Muscle of back (tissue), 13 donors: ENCODE measurements at places on chromosomes 2 and 18. TPM values are rescaled to one million over a fixed set of nuclear protein-coding genes. Genes with fewer than 3 reads are reported as not detected.
A peak's percentile ranks its signal among the peaks of the same experiment; 100 is the strongest.

DNA sequence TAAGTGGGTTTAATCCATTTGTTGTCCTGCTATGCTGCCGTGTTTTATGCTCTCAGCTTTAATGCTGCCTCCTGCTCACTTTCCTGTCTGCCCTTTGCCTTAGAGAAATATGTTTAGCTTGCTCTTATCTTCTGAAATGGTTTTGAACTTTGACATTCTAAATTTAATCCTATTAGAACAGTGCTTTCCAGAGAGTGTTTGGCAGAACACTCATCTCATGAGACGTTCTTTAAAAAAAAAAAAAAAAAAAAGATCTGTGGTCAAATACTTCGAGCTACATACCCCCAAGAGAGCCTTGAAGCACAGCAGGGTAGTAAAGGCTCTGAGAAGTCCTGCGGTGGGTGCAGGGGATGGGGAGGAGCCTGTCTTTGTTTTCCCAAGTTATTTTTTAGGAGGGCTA lies 161.3 kb downstream of the SPP2 start:
- DNase-seq, result no peak

GRCh38 chr18:63440219-63440618 lies 17.9 kb upstream of the VPS4B start:
- no peak for DNase-seq

DNA sequence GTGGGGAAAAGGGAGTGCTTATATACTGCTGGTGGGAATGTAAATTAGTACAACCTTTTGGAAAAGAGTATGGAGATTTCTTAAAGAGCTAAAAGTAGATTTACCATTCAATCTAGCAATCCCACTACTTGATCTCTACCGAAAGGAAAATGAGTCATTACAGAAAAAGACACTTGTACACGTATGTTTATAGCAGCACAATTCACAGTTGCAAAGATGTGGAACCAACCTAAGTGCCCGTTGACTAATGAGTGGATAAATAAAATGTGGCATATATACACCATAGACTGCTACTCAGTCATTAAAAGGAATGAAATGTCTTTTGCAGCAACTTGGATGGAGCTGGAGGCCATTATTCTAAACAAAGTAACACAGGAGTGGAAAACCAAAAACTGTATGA lies 29.5 kb downstream of the FLACC1 start:
- DNase-seq, result no peak

- no peak for DNase-seq
Measured at GRCh38 chr2:112005406-112006075, 49.5 kb upstream of the TMEM87B start.

GRCh38 chr2:211879323-211879722 lies 659.3 kb downstream of the ERBB4 start:
- no peak for DNase-seq

DNA sequence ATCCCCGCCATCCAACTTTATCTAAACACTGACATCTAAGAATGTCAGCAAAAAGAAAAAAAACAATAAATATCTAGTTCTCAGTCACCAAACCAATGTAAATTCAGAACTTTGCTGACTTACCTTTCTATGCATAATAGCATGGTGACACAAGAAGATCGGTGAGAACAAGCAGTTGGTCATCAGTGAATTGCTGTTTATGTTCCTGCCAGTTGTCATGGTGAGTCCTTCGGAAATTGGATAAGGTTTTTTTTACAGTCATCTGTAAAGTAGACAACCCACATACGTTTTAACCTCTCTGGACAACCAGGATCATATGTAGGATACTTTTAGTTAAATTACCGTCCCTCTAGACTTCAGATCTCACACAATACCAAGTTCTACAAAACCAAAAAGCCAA lies 6.2 kb upstream of the GPR75 start:
- no peak for DNase-seq

GRCh38 chr18:46481048-46481846 lies 175.8 kb downstream of the LOXHD1 start:
- DNase-seq, result peak; percentile 81

DNA sequence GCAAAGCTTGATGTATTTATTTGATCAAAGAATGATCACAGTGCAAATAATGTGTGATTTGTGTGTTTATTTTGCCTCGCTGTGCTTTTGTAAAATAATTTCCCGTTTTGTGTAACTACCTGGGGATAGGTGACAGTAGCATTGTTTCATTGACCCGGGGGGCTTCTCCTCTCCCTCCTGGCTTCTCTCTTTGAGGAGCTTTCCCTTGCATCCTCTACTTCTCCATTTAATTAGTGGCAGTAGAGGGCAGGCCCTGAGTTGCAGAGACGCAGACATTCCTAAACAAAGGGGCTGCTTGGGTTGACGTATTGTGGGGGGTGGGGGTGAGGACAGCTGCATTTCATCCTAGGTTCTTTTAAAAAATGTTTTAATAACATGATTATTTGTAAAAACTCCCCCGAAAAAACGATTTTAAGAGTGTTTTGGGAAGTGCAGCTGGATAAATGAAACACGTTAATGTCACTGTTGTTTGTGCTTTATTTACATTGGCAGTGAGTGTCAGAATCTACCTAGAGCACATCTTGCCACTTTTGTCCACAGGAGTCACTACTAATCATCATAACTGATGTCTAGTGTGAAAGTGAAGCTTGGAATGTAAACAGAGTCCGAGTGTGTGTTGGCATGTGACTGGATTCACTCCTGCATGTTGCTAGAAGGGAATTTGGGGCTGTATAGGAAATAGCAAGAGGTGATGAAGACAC lies 2.2 kb downstream of the NEDD4L start:
- DNase-seq, result no peak

GRCh38 chr2:111118481-111118980 lies 2.2 kb upstream of the BCL2L11 start:
- DNase-seq, result peak; percentile 27

GRCh38 chr18:9401176-9401575 lies 66.6 kb downstream of the TWSG1 start:
- DNase-seq, result no peak

DNA sequence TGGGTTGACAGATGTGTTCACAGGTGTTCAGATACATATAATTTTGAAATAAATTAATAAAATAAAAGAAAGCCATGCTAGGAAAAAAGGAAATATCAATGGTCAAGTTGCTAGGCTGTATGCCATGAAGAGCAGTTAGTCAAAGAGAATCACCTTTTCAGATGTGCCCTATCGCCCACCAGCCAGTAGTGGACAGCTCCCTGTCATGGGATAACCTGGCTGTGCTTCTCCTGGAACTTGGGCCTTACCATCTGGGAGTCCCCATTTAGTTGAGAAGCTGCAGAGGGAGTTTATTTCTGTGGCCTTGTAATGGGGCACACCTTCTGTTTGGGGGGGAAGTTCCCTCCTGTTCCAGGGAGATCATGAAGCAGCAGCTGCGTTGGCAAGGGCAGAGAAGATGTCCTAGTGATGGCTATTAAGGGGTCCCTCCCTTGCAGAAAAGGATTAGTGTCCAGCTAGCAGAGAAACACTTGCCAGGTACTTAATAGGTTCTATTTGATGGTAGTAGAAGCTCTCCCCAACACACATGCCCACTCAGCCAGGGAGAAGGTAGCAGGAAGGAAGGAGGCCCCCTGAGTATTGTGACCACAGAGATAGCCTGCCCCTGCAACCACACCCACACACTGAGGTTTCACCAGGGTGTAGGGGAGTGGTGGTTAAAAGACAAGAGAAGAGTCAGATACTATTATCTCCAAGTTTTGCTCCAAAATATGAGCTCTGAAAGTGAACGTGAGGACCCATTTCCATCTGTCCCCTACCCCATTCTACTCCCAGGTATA lies 117.7 kb downstream of the B3GNT2 start:
- no peak for DNase-seq

DNA sequence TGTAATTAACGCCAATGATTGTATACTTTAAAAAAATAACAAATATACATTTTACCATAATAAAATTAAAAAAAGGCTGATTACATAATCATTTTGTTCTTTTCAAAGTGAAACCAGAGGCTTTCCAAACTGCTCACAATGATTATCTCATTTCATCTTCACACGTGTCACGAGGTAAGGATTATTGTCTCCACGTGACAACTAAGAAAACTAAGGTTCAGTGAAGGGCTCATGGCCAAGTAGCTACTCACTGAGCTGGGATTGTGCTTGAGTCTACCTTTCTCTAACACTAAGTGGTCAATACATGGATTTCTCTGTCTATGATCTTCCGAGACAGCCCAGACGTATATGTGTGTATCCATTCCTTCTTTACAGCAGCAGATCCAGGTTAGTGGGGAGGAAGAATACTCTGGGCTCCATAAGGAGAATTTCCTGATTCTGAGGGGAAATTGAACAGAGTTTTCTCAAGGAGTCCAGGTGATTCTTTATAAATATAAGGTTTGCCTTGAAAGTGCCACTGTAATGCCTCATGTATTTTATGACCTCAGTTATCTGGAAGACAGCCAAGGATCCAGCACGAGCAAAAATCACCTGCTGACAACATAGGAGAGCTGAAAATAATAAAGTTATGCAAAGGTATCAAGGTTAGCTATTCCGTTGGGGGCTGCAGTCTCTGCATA lies 25.6 kb upstream of the ACSL3 start:
- DNase-seq, result no peak

DNA sequence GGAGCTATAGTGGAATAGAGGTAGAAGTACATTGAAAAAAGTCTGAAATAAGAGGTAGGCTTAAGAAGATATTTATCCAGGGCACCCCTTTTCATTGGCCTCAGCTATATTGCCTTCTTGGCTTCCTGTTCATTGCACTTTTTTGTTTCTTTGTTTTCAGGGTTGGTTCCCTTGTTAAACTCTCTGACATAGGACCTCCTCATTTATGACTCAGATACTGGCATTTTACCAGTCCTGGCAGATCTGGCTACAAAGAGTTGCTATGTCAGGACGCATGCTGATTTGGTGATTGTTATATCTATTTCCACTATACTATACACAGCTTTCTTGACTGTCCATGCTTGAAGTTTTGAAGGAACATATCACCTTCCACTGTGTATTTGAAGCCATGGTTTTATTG lies 60.0 kb downstream of the GCA start:
- no peak for DNase-seq

DNA sequence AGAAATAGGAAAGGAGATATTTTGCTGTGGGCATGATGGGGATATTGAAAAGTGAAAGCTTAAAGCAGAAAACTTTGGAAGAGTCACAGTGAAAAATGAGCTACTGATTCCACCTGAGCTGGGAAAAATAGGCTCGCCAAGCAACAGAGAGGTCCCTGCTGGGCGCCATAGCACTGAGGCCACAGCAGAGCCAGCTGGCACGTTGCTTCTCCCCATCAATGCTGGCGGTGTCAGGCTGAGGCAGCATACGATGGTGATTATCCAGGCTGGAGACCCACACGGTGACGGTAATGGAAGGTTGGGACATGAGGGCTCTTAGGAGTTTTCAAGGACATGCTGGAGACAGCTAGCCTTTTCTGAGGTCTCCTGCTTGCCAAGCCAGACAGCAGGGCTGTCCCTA lies 25.8 kb upstream of the DTNB start:
- DNase-seq, result no peak

- DNase-seq, result no peak
Measured at GRCh38 chr18:42001801-42002200, 46.8 kb downstream of the PIK3C3 start.

GRCh38 chr2:85712336-85712735 lies 18.2 kb downstream of the GNLY start:
- no peak for DNase-seq

GRCh38 chr2:182667315-182667695 lies 48.8 kb upstream of the DNAJC10 start:
- DNase-seq, result no peak

DNA sequence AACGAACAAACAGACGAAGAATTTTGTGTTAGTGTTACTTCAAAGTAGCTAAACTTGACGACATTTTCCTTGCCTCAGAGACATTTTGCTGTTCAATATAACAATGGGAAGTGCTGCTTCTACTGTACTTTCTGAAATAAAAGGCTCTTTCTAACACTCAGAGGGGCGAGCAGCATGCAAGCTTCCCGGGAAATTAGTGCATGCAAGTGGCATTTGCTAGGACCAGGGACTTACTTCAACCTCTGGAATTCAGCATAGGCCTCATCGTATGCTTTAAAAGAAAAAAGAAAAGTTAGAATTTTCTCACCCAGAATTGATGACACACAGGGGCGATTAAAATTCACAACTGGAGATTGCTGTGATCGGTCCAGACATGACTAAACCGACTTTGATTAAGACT lies 62.5 kb upstream of the LPIN2 start:
- DNase-seq, result no peak

GRCh38 chr18:66734451-66734850 lies 130.6 kb upstream of the CDH19 start:
- peak; percentile 10 for DNase-seq

DNA sequence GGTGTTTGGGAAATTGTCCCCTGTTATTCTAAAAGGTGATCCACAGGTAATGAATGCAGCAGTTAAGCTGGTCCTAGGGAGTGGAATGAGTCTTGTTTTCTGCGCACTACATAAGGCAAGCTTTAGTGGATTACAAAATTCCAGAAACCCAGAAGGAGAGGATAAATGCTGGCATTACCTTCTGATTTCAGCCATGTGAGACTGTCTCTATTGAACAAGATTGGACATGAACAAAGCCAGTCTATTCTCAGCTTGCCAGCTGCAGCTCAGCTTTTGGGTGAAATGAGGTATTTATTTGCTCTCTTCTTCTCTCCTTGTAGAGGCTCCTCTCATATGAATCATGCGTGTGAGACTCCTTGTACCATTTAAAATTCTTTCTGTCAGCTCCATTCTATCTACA lies 944.9 kb downstream of the CNTNAP5 start:
- no peak for DNase-seq

GRCh38 chr18:59360381-59360780 lies 1.3 kb upstream of the LMAN1 start:
- no peak for DNase-seq

DNA sequence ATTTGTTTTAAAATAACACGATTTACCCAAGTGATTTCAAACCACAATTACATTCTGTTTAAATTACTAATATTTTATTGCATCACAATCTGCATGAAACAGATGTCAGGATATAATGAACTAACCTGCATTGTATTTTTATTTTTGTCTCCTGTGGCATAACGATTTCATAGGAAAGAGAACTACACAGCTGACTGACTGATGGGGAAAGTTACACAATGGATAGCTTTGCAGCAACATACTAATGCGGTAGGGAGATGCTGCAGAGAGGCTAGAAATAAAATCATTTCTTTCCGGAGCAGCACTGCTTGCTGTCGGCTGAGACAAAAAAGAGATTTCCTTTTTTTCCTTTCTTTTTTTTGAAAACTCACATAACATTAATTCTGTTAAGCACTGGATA lies 36.9 kb downstream of the SCN1A start:
- DNase-seq, result no peak

ANKRD62 gene
- polyA plus RNA-seq, result not detected

GAREM1 gene
- polyA plus RNA-seq, result 10.6 TPM

ARPC2 gene
- polyA plus RNA-seq, result 252 TPM

ABCB11 gene
- polyA plus RNA-seq, result not detected

ARHGAP15 gene
- 11.2 TPM for polyA plus RNA-seq

CD8B2 gene
- polyA plus RNA-seq, result 0.09 TPM

MBP gene
- 13.2 TPM for polyA plus RNA-seq

DSC2 gene
- polyA plus RNA-seq, result 5.2 TPM

TEX51 gene
- not detected for polyA plus RNA-seq

PAPOLG gene
- 11.2 TPM for polyA plus RNA-seq

PLGLB2 gene
- 3.9 TPM for polyA plus RNA-seq

MC4R gene
- 0.27 TPM for polyA plus RNA-seq

GPAT2 gene
- polyA plus RNA-seq, result 5.8 TPM

NAT8 gene
- polyA plus RNA-seq, result 0.28 TPM

GGCX gene
- polyA plus RNA-seq, result 20.8 TPM
